ENCODE measurements at places on chromosomes 16 and 17. TPM values are rescaled to one million over a fixed set of nuclear protein-coding genes. Genes with fewer than 3 reads are reported as not detected.

- no peak for DNase-seq
Measured at GRCh38 chr17:16379654-16380053, 1.2 kb upstream of the UBB start.

DNA sequence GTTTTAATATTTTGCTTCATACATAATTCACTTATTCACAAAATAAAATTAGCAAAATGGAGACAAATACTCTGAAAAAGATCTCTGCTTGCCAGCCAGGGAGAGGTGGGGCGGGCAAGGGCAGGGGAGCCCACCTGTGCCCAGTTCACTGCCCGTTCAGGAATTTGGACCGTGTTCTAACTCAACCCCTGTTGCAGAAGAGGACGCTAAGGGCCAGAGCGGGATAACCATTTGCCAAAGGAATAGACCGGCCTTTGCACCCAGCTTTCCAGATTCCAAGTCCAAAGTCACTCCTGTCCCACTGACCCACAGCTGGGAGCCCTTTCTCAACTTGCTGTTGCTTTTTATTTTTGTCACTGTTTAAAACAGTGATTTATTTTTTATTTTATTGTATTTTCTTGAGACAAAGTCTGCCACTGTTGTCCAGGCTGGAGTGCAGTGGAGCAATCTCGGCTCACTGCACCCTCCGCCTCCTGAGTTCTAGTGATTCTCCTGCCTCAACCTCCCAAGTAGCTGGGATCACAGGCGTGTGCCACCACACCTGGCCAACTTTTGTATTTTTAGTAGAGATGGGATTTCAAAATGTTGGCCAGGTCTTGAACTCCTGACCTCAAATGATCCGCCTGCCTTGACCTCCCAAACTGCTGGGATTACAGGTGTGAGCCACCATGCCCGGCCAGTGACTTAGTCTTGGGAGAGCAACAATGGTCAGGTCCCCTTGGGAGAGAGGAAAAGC, 2.7 kb upstream of the PIEZO1 start:
- no peak for DNase-seq

TNFRSF13B gene
- total RNA-seq = not detected

GRCh38 chr16:50597563-50598255, 49.5 kb downstream of the NKD1 start:
- DNase-seq = no peak

CHCT1 gene
- total RNA-seq = not detected

CDH11 gene
- not detected for total RNA-seq

DNA sequence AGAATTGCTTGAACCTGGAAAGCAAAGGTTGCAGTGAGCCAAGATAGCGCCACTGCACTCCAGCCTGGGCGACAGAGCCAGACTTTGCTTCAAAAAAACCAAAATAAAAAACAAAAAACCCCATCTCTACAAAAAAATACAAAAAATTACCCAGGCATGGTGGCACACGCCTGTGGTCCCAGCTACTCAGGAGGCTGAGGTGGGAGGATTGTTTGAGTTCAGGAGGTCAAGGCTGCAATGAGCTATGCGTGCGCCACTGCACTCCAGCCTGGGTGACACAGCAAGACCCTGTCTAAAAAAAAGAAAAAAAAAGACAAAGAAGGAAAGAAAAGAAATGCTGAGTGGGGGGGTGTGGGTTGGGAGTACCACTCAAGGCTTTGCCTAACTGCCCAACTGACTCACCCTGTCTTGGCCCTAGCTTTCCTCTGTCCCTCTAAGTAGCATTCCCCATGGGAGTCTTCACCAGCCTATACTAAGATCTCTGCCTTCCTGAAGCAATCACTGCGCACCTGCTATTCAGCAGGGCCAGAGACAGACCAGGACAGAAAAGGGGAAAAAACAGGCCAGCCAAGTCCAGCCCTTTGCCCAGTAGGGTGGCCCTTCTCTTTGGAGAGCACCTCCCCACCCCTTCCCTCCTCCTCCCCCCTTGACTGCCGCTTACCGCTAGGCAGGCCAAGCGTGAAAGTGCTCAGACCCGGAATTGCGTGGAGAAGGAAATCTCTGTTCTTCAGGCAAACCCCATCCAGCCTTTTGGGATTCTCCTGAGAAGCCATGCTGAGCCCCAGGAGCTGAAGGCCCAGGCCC, 45.8 kb downstream of the RTN4RL1 start:
- no peak for DNase-seq

DNA sequence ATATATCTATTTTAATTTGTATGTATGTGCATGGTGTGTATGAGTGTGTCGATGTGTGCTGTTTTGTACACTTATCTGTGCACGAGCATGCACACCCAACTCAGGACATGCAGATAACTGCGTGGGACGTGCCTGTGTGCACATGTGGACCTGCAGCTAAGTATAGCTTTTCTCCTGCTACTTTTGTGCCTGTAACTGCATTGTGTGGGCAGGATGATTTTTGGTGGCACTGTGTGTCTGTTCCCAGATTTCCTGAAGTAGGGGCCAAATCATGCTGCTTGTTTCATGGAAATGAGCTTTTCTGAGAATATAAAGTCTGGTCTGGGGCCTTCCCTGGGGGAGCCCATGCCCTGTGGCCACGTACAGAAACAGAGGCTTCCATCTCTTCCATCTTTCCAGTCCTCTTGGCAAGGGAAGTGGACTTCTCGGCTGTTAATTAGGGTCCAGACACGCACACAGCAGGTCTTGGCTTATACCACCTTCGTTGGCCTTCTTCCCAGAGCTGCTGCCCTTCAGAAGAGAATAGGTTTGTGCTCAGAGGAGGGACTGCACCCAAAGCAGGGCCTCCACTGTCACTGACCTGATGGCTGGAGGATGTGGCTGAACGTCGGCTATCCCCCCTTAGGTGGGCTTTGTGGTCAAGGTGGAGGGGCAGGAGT, 30.2 kb downstream of the SPNS3 start:
- no peak for DNase-seq

DNA sequence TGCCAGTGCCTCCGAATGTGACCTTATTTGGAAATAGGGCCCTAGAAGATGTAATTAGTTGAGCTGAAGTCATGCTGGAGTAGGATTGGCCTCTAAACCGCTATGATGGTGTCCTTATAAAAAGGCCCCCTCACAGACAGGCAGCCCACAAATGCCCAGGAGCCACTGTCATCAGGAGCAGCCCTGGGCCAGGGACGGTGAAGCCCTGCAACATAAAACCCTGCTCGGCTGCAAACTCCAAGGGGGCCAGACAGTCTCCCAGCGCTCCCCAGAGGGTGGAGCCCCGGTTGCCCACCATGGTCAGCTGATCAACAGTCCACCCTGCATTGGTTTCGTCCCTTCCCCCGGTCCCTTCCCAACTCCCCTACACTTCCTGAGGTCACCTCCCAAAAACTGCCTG, 351.7 kb downstream of the FOXL1 start:
- DNase-seq = no peak

MFSD6L gene
- total RNA-seq = 0.94 TPM

HS3ST3A1 gene
- not detected for total RNA-seq

- DNase-seq = no peak
Measured at GRCh38 chr16:2090481-2090776, 42.6 kb downstream of the TSC2 start.

NAE1 gene
- 77.0 TPM for total RNA-seq

CCDC40 gene
- total RNA-seq = 1.4 TPM

GRCh38 chr17:77320044-77320440, 179.3 kb downstream of the SEC14L1 start:
- no peak for DNase-seq
